SK-N-DZ (cell line): ENCODE measurements at places on chromosomes 2 and 18.
A peak's percentile ranks its signal among the peaks of the same experiment; 100 is the strongest.

DNA sequence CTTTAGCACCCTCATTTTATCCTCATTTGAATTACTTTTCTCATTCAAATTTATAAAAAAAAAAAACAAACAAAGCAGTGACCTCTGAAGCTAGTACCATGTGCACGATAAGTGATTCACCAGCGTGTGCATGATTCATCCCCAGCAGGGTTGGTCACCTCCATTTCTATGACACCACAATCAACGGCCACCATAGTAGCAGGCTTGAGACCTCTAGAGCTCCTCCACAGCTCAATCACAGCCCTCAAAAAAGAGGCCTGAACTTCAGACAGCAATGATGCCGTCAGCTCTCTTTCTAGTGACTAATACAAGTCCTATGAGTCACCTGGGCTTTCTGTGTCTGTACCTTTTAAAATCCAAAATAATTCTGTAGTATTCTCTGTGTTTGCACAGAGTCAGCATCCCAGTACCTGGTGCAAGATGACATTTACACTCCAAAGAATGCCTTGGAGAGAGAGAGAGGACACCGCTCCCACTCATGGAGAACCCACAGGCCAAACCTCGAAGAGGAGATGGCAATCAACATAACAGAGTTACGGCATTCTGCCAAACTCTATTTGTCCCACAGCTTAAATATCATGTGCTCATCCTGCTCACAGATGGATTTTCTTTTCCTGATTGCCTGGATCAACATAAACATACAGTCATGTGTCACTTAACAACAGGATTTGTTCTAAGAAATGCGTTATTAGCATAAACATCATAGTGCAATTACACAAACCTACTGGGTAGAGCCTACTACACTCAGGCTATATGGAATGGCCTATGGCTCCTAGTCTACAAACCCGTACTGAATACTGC is 58.7 kb downstream of the L3MBTL4 start:
- DNase-seq: no peak

DNA sequence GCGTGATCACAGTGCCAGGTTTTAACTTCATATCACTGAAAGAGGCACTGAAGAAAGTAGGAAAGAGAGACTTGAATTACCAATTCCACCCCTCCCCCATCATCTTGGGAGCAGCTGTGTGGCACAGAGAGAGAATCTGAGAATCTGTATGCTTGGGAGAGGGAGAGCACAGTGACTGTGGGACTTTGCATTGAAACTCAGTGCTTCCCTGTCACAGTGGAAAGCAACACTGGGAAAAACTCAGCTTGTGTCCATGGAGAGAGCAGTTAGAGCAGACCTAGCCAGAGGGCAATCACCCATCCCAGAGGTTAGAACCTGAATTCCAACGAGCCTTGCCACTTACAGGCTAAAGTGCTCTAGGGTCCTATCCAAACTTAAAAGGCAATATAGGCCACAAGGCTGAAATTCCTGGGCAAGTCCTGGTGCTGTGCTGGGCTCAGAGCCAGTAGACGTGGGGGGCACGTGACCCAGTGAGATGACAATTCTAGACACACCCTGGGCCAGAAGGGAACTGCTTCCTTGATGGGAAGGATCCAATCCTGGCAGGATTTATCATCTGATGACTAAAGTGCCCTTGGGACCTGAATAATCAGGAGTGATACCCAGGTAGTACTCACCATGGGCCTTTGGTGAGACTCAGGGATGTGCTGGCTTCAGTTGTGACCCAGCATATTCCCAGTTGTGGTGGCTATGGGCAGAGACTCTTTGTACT is 15.5 kb upstream of the ABCB11 start:
- DNase-seq: no peak

GRCh38 chr2:69603146-69603743 is 40.3 kb downstream of the AAK1 start:
- DNase-seq: no peak

GRCh38 chr2:178418426-178418825 is 32.5 kb downstream of the PRKRA start:
- no peak for DNase-seq

GRCh38 chr2:108125581-108125980 is 114.2 kb upstream of the SULT1C3 start:
- peak; percentile 70 for DNase-seq

- no peak for DNase-seq
Measured at GRCh38 chr2:15346624-15347023, 214.5 kb downstream of the NBAS start.

DNA sequence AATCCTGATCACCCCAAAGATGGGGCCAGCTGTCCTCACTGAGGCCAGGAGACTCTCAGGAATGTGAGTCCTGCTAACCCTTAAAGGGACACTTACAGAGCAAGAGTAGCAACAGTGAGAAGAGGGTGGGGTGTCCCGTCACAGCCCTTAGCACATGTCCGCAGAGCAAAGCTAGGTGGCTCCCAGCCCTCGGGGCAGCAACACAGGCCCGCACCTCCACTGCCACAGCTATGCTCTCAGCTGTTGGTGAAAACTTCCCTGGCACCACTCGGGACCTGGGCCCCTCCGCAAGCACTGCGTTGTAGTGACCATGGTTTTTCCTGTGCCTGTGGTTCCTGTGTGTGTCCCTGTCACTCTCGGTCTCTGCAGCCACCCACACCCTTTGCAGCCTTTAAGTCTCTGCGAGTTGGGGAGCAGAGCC is 76.4 kb upstream of the UXS1 start:
- DNase-seq: no peak

GRCh38 chr2:16429431-16430145 is 236.0 kb downstream of the CYRIA start:
- no peak for DNase-seq

DNA sequence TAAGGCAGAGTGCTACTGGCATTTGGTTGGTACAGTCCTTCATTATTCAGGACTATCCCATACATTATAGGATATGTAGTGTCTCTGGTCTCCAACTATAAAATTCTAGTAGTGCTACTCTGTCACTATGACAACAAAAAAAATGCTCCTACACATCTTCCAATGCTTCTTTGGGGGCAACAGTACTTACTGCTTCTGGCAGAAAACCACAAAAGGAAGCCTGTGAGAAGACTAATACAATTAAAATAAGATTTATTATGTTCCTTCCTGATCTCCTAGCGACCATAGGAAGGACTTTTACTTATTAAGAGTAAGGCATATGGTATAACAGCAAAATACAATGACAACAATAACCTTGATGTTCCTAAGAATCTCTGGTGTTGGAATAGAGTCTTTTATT is 48.4 kb upstream of the CPO start:
- peak; percentile 46 for DNase-seq

DNA sequence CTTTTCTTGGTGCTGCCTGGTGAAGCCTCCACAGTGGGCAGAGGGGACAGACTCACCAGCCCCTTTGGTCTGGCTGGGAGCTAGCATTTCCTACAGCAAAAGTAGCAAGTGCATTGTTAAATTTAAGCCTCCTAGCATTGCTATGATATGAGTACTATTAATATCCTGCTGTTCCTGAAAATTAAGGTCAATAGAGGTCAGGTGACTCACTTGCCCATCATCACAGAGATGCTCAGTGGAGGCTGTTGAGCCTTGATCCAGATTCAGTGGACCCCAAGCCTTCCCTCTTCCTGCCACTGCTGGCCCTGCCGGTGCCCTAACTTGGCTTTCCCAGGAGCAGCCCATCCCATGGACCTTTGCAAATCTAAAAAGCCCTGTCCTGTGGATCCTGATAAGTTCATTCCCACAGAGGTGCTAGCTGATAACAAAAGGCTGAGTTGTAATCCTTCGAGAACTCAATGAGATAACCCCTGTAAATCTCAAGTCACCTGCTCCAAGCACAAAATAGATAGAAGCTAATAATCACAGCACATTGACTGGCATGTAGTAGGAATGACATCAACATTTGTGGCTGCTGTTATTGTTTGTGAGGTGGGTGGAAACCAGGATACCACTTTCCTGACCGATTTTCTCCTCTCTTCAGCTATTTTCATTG is 84.4 kb downstream of the THNSL2 start:
- DNase-seq: no peak

- DNase-seq: no peak
Measured at GRCh38 chr2:7825591-7826312, 856.1 kb upstream of the ID2 start.

DNA sequence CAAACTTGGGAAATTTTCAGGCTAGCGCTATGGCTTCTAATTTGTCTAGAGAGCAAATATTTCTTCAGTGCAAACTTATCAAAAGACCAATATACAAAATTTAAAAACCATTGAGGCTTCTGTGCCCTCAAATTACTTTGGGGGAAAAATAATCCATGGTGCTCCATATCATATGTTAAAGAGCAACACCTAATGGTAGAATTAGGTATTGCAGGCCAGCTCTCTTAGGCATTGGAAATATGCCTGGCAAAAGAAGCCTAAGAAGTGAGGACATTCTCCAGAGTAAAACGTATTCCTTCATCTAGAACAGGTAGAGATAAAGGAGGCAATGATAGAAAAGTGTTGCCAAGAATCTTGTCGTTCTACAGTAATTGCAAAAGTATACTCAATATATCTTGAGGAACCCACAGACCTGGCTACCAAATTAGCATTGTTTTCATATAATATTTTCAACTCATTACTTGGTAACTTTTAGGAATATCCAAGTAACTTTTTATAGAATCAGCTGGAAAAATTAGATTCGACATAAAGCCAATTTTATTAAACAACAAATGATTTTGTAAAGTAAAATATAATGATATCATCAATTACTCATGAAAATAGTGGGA is 401.1 kb downstream of the BCL11A start:
- DNase-seq: no peak

DNA sequence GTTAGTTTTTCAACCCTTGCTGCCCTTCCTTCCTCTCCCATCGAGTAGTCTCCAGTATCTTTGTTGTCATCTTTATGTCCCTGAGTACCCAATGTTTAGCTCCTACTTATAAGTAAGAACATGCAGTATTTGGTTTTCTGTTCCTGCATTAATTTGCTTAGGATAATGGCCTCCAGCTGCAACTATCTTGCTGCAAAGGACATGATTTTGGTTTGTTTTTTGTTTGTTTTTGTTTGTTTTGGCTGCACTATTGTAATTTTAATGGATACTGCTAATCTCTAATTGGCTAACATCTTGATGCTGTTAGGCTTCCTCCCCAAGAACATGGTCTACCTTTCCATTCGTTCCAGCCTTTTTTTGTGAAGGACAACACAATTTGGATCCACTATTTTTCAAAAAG is 31.2 kb upstream of the HNRNPLL start:
- DNase-seq: no peak

GRCh38 chr2:104025295-104025694 is 828.6 kb upstream of the POU3F3 start:
- no peak for DNase-seq

- no peak for DNase-seq
Measured at GRCh38 chr2:72789241-72789640, 36.6 kb downstream of the EXOC6B start.

DNA sequence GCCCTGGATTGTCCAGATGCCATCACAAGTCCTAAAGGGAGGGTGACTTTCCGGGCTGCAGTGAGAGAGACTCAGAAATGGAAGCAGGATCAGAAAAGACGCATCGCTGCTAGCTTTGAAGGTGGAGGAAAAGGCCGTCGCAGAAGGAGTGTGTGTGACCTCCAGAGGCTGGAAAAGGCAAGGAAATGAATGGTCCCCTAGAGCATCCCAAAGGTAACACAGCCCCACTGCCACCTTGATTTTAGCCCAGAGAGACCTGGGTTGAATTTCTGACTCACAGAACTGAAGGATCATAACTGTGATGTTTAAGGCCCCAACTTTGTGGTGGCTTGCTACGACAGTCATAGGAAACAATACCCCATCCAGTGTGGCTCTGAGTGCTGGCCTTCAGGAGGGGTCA is 8.6 kb upstream of the NCK2 start:
- no peak for DNase-seq

DNA sequence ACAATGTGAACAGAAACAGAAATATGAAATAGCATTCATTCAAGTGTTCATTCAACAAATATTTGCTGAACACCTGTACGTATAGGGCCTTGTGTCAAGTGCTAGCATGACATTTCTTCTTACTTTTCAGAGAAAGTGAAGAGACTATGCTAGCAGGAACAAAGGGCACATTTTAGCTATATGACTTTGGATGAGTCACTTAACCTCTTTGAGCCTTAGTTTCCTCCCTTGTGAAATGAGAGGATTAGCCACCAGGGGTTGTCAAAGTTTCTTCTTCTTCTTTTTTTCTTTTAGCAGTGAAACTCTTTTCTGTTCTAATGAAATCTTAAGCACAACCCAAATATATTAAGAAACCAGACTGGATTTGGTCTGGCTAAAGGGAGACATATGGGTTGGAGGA is 53.1 kb downstream of the FIGN start:
- no peak for DNase-seq

DNA sequence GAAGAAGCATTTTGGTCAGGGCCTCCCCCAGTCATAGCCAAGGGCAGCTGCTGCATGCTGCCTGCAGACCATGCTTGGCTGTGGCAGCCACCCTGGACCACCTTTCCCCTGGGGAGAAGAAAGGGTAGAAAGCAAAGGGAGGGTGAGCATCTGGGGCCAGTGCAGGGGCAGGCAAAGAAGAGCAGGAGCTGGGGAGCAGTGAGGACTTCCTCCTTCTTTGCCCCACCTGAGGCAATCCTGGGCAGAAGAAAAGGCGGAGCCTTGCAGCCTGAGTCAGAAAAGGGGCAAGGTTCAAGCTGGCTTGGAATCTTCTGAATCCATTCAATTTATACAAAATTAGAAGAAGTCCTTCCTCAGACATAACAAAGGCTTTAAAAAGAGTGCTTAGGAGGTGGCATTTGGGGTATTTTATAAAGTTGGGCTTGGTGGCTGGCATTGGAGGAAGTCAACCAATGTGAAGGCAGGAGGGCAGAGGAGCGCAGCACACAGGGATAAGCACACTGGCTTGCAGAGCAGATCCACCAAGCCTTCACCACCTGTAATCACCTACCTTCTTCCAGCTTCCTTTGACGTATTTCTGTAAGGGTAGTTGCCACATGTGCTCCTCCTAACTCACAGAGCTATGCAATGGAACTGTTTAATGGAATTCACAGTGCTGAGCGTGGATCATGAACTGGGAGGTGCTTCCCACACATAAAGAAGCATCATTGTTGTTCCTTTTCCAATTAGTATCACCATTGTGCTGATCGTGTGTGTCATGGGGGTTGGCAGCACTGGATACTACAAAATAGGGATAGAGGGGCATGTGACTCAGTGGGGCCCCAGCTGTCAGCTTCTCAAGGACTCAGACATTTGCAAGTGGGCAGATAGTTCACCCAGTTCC is 154.4 kb upstream of the EPAS1 start:
- DNase-seq: no peak

GRCh38 chr2:134676960-134677359 is 41.8 kb downstream of the TMEM163 start:
- no peak for DNase-seq

GRCh38 chr2:30567317-30567716 is 120.3 kb downstream of the LCLAT1 start:
- no peak for DNase-seq

- no peak for DNase-seq
Measured at GRCh38 chr18:63147973-63148372, 171.6 kb downstream of the BCL2 start.

DNA sequence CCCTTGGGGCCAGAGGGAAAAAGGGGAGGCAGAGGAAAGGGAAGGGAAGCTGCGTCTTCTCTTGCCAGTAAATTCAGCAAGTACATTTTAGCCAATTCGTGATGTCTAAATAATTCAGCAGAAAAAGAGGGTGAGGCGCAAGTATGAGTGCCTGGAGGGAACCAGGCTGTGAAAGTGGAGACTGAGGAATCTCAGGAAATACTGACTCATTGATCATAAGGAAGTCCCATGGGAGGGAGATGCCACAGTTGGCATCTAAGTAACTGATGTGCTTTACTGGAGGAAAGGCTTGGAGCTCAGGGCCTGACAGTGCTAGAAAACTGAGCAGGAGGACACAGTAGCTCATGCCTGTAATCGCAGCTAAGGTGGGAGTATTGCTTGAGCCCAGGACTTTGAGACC is 31.1 kb downstream of the KIF5C start:
- no peak for DNase-seq
